ENCODE measurements at places on chromosomes 1 and 21. TPM values are rescaled to one million over a fixed set of nuclear protein-coding genes. Genes with fewer than 3 reads are reported as not detected.
A peak's percentile ranks its signal among the peaks of the same experiment; 100 is the strongest.

DNA sequence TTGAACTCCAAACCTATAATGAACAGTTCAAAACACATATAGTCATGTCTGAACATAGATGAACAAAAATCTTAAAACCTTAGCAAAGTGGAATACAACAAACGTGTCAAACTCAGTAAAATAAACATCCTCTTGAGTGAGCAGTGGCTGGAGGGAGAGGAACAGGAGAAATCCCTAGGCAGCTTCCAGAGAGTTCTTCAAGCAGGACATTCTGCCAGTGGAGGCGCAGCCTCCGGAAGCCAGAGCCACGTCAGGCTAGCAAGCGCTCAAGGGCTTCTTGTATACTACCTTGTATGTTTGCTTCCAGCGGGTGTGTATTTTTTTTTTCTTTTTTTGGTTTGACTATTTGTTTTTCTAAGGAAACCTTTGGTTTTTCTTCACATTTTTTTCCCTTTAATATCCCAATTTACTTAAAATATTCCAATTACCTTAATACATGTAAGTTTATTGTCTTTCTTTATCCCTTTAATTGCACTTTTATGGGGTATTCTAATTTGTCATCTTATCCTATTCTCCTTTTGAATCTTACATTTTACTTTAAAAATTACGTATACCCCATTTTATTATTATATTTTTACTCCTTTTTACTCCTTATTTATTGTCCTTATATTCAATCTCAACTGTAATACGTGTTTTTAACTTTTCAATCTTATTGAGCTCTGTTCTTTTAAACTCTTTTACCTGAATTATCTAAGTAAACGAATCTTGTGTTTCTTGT is 42.0 kb downstream of the COLGALT2 start:
- no peak for DNase-seq

DNA sequence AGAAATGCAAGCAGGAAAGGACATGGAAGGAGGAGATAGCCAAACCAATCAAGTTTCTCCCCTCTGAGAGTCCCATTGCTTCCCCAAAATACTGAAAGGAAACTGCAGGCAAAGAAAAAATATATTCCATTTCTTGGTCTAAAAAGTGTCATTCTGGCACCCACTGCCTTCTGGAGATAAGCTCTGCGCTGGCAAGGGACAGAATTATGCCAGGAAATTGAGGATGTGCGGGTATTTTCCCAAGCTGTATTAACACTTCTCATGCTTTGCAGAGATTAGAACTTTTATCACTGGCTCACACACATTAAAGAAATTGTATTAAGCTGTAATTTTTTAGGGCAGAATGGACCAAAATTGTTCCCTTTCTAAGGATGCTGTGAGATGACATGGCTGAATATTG is 381.2 kb upstream of the DUSP10 start:
- DNase-seq, result no peak

DNA sequence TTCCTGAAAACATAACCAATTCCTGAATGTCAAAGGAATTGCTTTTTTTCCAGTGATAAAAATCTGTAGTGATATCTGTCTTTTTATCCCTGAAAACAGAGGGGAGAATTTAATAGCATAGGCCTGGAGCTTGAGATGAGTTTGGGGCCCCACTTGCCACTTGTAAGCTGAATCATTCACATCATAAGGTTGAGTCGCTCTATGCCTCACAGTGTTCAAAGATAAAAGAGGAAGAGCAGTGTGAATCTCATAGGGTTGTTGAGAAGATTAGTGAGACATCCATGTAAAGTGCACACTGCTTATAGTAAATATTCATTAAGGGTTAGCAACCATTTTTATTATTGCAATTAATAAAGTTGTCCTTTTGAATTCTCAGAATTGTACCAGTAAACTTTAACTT is 271.3 kb downstream of the DNM3 start:
- no peak for DNase-seq

GRCh38 chr21:41258617-41259016 is 58.0 kb upstream of the FAM3B start:
- DNase-seq, result no peak

CFHR1 gene
- total RNA-seq, result not detected

- DNase-seq, result no peak
These were observed 850 bp upstream of the KHDC4 start for GRCh38 chr1:155934936-155935590.

DNA sequence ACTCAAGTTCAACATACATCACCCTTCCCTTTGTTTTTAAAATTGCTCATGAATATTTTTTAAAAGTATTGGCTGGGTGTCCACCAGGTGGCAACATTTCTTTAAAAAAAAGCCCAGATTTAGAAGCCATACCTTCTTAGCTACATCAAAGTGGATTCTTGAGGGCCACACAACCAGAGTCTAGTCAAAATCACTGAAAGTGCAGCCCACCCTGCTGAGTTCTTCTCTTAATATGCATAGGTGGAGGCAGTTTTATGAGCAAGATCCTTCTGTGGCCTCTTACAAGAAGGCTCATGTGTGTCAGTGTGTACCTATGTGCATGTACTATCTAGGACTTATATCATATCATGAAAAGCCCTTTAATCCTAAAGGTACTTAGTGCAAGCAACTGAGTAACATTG is 16.9 kb upstream of the GNG12 start:
- DNase-seq, result peak; percentile 47

DNA sequence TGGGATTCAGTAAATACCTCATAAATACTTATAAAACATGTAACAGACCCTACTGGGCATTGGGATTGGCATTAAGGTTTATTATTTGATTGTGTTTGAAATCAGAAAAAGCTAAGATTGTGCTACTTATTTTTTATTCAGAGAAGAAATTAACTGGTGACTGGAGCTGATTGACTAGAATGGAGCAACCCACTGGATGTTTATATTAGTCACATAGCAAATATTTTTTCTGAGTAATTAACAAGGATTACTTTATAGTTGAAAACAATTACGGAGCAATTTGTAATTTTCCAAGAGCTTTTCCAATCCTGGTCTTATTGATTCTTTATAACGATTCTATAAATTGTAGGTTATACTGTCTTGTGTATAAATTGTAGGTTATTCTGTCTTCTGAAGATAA is 208.7 kb downstream of the HLX start:
- DNase-seq, result no peak

- no peak for DNase-seq
These were observed 5.6 kb upstream of the FAM131C start for GRCh38 chr1:16078925-16079656.

GRCh38 chr1:222697826-222698225 is 14.5 kb downstream of the AIDA start:
- no peak for DNase-seq

AK2 gene
- 112 TPM for total RNA-seq

FMN2 gene
- total RNA-seq, result 7.5 TPM

LRRC3 gene
- 10.4 TPM for total RNA-seq

- no peak for DNase-seq
These were observed 63.4 kb upstream of the SRSF10 start for GRCh38 chr1:24043345-24044032.

DNA sequence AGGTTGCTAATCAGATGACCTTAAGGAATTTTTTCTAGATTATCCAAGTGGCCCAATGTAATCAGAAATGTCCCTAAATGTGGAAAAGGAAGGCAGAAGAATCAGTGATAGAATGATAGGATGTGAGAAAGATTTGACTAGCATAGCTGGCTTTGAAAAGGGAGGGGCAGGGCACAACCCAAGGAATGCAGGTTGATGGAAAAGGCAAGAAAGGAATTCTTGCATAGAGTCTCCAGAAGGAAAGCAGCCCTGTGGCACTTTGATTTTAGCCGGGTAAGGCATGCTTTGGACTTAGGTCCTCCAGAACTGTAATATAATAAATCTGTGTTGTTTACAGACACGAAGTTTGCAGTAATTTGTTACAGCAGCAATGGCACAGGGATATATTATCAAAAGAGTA is 375.7 kb upstream of the B3GALT2 start:
- no peak for DNase-seq

KIF17 gene
- total RNA-seq, result 16.3 TPM

DNA sequence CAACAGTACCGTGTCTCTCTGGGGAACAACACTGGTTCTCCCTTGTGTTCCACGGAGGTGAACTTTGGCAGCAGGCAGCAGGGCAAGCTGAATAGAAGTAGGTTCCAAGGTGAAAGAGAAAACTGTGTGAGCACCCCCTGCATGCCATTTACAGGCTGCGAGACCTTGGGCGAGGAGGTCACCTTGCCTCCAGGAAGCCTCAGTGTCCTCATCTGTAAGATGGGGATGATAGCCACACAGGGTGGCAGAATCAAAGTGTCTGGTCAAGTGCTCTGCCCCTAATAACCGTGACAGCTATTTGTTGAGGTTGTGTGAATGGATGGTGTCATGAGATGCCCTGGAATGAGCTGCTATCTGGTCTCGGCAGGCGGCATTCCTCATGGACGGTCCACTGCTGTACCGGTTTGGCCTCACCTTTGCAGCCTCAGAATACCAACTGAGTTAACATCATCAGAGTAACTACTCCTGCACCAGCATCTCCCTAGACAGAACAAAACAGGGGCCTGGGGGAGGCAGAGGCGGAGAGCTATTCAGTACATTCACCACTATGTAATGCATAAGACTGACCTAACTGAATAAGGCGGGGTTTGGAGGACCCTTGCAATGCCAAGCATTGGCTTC is 7.4 kb upstream of the KLHDC7A start:
- DNase-seq, result no peak

DNA sequence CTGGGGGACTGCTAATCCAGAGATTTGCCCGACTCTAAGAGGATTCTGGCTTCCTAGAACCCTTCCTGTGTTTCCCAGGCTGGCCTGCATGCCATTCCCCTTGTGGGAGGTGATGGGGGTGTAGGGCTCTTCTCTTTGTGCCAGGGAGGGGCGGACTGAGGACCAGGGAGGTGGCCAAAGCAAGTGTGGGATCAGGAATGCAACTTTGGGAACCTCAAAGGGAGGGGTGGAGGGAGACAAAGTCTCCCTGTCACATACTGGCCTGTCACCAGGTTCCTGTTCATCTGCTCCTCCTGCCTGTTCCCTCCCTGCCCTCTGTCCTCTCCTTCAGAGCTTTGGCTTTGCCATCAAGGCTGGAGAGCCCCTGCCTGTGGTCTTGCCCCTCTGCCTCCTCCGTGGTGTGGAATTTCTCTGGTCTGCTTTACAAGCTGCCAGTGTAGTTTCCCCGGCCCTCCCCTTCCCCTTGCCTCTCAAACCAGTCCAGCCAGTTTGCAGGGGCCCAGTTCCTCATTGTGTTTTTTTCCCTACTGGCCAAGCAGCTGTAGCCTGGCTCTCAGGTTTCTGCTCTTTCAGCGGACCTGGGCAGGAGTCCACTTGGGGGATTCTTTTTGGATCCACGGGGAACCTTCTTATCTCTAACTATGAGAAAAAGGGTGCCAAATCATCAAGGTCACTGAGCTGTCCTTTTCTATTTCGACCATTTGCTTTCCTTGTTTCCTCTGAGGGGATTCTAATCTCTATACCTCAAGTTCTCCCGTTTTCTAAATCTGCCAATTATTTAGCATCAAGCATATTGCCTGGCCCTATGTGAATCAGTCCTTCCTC is 1.8 kb downstream of the CGN start:
- DNase-seq, result no peak

DNA sequence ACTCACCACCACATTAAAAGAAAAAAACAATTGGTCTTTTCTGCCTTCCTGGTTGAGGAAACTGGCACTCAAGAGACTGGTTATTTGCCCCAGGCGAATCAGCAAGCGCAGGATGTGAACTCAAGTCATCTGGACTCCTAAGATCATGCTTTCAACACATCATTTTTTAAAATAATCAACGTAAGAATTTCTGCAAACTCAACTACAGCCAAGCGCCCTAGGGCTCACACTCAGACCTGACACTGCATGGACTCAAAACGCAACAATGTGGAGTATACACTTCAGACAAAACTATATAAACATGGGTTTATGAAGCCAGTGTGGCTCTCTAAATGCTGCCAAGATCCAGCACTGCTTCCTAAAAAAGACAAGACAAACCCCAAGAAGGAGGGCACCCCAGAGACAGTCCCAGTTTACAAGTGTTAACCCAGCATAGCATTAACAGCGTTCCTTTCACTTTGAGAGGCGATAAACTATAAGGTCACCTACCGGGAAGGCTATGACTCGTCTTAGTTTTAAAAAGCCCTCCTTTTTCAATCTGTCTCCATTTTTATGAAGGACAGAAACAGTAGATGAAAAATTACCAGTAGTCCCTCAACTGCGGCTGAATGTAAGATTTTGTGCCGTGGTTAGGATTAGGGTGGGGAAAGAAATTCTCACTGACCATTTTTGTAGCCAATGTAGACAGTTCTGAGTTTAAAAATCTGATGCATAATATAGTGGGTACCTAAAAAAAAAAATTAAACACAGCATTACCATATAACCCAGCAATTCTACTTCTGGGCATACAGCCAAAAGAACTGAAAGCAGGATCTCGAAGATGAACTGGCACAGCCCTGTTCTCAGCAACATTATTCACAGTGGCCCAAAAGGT is 54.8 kb downstream of the SIPA1L2 start:
- DNase-seq, result no peak

DNA sequence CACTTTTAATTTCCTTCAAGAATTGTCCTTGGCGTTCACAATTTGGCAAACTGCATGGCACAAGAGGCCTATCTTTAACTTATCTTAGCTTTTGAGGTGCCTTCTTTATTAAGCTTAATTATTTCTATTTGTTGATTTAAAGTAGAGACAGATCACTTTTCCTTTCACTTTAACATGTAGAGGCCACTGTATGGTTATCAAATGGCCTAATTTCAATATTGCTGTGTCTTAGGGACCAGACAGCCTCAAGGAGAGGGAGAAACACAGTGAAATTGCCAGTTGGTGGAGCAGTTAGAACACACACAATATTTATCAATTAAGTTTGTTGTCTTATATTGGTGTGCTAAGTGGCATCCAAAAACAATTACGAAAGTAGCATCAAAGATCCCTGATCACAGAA is 1013.9 kb downstream of the KCNT2 start:
- DNase-seq, result no peak

CHI3L2 gene
- total RNA-seq, result not detected

ZNF593 gene
- 26.5 TPM for total RNA-seq

SPRR2F gene
- not detected for total RNA-seq

VHLL gene
- not detected for total RNA-seq

LENEP gene
- total RNA-seq, result not detected

- no peak for DNase-seq
These were observed 84.1 kb upstream of the CCDC190 start for GRCh38 chr1:162944974-162945674.

NMNAT2 gene
- total RNA-seq, result 0.23 TPM

DNA sequence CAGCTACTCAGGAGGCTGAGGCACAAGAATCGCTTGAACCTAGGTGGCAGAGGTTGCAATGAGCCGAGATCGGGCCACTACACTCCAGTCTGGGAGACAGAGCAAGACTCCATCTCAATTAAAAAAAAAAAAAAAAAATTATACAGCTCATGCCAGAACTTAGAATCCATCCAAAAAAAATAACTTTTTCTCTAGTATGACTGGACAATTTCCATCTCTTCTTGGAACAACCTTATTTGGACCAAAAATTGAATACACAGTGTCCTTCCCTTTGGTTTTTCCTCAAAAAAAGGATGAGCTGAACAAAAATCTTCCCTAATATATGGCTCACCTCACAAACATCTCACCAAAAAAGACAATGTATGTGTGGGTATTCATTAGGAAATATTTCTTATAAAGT is 73.7 kb downstream of the TOR3A start:
- DNase-seq, result no peak

Measured in glomerular endothelial cell (primary cell).